ENCODE measurements at places on chromosomes 12 and 14. TPM values are rescaled to one million over a fixed set of nuclear protein-coding genes. Genes with fewer than 3 reads are reported as not detected.

CIT gene
- 73.9 TPM for total RNA-seq

SERPINA4 gene
- total RNA-seq = not detected

LHX5 gene
- 0.65 TPM for total RNA-seq

TEAD4 gene
- 47.7 TPM for total RNA-seq

GPR137C gene
- total RNA-seq = 1.2 TPM

SOCS2 gene
- total RNA-seq = 11.1 TPM

SUDS3 gene
- 64.8 TPM for total RNA-seq

RIMBP2 gene
- not detected for total RNA-seq

OTUB2 gene
- total RNA-seq = 0.55 TPM

RNASE4 gene
- 4.0 TPM for total RNA-seq

PPM1A gene
- total RNA-seq = 60.9 TPM

KRT79 gene
- total RNA-seq = 0.28 TPM

VWF gene
- total RNA-seq = 0.88 TPM

SMIM41 gene
- total RNA-seq = not detected

ZNF140 gene
- total RNA-seq = 11.1 TPM

GALNT9 gene
- 16.1 TPM for total RNA-seq

HOTAIR gene
- 9.2 TPM for total RNA-seq

EIF2S3B gene
- 0.96 TPM for total RNA-seq

GLIPR1L1 gene
- not detected for total RNA-seq

COPS7A gene
- total RNA-seq = 88.7 TPM

MAP4K5 gene
- 66.6 TPM for total RNA-seq

All from PC-9 (cell line).